AG10803 (cell line): ENCODE measurements at places on chromosomes 2 and 18.

DNA sequence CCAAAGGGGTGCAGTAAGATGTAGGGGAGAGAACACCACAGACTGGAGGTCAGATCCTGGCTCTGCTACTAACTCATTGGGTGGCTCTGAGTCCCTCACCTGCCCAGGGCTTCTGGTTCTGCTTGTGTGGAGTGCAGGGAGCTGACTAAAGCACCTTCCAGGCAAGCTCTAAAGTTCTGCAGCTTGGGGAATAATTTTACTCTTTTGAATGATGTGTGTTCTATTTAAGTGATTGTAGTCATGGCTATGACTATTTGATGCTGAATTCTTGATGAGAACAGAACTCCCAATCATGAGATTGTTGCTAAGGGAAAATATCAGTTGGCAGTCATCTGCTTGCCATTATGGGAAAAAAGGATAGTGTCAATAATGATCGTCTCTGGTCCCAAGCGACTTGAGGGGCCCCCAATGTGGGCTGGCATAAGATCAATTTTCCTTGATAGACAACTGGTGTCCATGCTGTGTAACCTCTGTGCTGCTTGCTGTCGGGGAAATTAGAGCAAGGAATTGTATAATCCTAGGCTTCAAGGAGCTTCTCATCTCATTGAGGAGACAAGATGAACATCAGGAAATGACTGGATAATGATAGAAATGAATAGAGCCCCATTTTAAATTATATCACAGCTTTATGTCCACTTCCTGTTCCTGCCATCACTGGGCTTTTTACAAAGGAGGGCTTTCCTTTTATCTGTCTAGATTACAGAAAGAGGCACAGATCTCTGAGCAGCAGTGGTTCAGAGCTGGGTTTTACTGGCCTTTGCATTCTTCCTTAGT lies 131.7 kb downstream of the SLC4A3 start:
- no peak for DNase-seq

DNA sequence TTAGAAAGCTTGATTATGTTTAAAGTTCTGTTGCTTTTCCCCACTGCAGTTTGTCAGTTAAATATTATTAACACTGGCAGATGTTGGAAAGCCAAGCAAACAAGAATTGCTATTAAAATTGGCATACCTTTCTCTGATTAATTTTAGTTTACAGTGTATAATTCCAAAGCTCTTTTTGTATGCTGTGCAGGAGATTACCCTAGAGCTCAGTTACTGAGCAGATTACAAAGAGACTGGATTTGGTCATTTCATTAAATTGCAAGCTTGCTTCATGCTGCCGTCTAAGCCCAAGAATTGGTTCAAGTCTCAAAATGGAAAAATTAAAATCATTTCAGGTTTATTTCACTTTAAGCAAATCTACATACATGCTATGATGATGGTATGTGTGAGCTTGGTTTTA lies 2.3 kb downstream of the ASAP2 start:
- no peak for DNase-seq

DNA sequence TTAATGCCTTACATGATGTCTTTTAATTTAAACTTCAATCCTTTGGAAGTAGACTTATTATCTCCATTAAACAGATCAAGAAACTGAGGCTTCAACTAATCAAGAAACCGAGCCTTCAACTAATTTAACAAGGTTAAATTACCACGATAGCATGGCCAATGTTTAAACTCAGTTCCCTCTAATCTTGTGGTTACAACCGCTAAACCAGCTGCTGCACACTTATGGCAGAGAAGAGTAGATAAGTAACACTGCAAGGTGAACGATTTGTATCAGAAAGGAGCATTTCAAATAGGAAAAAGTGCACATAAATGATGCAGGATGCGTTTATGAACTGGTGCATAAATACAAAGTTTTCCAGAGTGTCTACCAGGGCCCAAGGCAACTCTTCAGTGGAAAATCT lies 144.6 kb upstream of the CAVIN2 start:
- DNase-seq: no peak

DNA sequence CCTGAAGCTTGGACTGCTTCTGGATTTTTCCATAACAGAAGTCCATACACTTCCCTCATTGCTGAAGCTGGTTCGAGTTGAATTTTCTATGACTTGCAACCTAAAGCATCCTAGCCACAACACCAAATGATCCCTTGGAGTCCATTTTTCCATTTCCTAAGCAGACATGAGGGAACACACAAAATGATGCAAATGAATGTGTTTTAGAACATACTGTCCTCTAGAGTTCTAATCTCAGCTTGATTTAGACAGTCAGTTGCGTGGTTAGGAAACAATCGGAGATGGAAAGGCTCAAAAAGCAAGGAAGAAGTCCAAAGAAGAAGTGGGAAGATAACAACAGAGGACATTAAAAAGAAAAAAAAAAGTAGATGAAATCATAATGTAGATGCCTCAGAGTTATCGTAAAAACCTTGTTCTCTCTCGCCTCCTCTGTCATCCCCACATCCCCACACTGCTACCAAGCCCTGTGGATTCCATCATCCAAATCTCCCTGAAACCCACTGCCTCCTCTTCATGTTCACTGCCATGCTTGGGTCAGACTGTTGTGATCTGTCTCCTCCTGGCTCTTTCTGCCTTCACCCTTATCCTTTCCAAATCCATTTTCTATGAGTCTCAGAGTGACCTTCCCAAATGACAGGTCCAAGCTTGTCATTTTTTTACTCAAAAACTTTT lies 58.4 kb downstream of the TMEM247 start:
- no peak for DNase-seq

- DNase-seq: no peak
Measured at GRCh38 chr18:35171315-35171987, 69.4 kb upstream of the ZNF397 start.

DNA sequence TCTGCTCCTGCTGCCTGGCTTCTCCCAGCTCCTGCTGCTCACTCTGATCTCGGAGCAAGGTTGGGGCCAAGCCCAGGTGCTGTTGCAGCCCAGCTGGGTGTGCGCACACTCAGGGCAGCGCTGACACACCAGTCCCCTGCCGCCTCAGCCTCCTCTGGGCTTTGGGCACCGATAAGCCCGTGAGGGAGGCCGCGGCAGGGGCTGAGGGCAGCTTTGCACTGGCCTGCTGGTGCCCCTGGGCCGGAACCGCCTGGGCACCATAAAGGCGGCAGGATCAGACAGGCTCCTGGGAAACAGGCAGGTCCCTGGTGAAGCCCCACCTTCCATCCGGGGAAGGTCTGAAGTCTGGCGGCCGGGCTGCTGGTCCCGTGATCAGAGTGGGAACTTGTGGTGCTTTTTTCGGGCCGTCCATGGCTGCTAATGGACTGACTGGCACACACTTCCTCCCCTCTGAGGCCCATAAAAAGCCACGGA lies 14.1 kb upstream of the EML6 start:
- DNase-seq: no peak

DNA sequence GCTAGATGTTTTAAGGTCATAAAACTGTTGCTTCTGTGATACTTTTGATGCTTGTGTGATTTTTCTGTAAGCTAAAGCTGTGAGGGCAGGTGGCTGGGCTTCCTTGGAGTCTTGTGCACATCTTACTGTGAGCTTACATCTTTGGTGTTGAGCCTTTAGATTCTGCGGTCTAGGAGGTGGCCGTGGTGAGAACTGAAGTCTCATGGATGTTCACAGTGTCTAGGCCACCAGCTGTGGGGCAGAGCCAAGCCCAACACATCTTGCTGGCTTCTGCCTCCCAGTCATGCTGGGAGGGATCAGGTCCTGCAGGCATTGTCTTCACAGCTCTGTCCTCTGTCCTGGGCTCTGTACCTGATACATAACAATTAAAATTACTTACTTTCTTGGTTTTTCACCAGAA lies 219.7 kb upstream of the HS6ST1 start:
- DNase-seq: no peak

DNA sequence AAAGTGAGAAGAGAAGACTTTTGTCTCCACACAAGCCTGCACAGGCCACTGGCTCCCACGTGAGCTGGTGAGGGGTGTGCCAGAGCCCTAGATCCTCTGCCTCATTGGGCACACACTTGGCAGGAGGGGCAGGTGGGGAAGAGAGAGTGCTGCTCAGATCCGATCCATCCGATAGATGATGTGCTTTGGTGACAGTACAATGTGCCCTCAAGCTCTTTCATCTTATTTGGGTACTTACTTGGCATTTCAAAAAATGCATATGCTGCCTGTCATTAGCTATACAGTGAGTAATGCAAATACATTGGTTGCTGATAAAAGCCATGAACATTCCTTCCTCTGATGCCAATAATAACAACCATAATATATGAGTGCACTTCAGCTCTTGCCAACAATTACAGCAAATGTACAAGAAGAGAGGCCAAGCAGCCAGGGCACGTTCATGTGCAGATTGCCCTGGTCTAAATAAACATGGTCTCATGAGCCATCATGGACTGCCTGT lies 255.3 kb downstream of the VAPA start:
- peak; percentile 42 for DNase-seq

DNA sequence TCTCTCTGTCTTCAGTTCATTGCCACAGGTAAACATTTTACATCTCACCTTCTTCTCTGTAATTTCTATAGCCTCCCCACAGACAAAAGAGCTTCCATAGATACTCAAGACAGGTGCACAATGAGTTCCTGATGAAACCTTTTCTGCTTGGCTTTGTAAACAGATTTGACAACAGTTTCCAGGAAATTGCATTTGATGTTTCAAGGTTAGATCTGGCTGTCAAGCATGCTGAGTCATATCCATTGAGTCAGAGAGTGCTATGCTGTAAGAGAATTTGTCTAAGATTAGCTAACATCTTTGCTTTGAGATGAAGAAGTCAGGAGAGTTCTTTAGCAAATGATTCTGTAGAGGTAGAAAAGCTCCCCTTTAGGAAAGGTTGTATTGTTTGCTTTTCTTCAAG lies 40.6 kb upstream of the MAP2 start:
- peak; percentile 54 for DNase-seq

DNA sequence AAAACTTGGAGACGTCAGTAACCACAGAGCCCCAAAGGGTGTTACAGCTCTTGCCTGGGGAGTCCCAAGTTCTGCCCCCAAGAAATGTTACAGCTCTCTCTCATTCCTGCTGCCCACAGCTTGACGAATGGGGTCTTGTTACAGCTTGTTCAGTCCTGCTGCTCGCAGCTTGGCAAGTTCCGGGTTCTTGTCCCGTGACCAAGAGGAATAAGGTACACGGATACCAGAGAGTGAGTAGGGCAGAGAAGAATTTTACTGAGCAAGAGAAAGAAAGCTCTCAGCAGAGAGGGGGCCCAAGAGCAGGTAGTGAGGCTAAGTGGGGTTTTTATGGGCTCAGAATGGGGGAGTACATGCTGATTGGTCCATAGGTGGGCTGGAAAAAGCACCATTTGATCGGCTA lies 27.2 kb downstream of the SLC39A6 start:
- DNase-seq: no peak

DNA sequence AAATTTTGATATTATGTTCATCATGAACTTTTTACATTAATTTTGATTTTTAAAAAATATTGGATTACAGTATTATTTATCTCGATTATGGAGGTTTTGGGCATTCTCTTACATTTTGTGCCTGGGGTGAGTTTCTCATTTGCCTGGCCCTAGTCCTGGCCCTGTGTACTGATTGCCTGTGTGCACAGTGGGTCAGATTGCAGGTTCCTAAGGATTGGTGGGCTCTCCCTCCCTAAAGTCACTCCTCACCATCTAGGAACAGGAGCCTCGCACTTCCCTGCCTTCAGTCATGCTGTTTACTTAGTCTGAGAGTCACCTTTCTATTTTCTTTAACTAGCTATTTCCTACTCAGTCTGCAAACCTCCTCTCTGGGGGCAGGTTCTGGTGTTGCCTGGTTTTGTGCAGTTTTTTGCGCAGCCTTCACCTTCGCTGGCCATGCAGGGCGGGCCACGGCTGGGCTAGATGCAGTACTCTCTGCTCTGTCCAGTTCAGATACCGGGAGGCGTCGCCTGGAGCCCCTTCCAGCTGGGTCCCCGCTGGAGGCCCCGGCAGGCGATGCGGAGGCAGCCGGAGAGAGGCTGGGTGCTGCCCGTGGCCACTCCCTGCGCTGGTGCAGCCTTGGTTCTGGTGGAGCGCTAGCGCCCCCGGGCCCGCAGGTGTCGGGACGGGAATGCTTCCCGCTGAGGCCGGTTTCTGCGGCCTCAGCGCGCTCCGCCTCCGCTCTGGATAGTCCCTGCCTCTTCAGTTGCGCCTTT lies 23.3 kb upstream of the MC5R start:
- peak; percentile 27 for DNase-seq

DNA sequence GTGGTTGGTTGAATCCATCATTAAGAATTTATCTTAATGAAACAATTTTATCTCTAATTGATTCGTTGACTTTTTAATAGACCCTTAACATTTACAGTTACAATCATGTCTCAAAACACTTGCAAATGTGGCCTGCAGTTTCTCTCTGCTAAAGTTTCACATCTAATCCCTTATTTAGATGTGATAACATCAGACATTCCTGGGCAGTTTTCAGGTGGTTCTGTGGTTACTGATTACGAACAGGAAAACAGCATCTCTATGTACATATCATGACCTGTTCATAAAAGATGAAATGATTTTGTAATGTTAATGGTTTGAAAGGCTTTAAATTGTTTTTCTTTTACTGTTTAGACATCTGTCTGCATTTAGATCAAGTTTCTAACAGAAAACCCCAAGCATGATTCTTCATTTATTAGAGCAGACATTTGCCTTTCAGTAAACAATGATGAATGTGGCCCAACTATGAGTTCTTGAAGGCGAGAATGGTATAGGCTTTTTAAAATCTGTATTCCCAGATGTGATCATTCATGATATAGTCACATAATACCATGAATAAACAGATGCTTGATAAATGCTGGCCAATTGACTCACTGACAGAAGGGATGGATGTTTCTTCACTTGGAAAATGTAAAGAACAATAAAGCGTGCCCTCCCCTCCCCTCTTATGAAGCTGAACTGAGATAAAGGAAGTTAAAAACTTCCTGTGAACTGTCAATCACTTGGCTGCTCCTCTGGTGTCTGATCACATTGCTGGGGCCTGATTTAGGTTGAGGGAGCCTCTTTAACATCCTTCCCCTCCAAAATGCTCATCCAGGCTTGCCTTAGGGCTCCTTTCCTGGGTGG lies 3.5 kb downstream of the CAPN14 start:
- DNase-seq: no peak

GRCh38 chr2:237122214-237122666 lies 36.6 kb downstream of the COPS8 start:
- DNase-seq: peak; percentile 87

- peak; percentile 44 for DNase-seq
Measured at GRCh38 chr2:66481100-66481549, 46.2 kb downstream of the MEIS1 start.

GRCh38 chr2:25976983-25977741 lies 5.1 kb downstream of the KIF3C start:
- no peak for DNase-seq

- DNase-seq: peak; percentile 86
Measured at GRCh38 chr2:54560146-54560881, 104.2 kb downstream of the SPTBN1 start.

- no peak for DNase-seq
Measured at GRCh38 chr2:60818272-60818671, 62.2 kb downstream of the PAPOLG start.

GRCh38 chr18:31718386-31718785 lies 34.0 kb upstream of the B4GALT6 start:
- DNase-seq: no peak

DNA sequence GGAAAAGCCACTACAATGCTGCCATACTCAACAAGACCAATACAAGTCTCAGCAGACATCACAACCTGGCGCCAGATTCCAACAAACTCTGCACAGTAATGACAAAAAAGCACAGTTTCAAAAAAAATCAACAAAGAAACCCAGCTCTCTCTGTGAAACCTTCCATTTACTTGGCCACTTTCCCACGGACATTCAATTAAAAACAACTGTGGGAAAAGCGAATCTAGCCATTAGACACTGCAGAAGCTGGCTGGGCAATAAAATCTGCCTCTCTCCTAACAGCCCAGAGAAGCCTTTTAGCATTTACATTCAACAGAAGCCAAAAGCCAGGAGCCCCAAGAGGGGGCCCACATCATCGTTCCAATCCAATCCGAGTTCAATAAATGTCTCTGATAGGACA lies 128.9 kb downstream of the HDAC4 start:
- DNase-seq: peak; percentile 67
